ENCODE measurements at places on chromosomes 7 and 10.

DNA sequence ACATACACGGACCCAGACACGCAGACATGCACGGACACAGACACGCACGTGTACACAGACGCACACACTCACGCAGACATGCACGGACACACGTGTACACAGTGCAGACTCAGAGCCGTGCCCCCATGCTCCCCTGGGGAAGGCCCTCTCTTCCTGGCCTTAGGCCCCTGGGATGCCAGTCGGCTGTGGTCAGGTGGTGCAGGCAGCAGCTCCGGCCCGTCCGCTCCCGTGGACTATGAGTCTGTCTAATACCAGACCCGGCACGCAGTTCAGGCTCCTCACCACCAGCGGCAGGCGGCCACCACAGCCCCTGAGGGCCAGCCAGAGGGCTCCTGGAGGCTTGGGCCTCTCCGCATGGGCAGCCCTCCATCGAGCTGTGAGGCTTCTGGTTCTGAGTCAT lies 52.0 kb upstream of the NKX6-2 start:
- DNase-seq = no peak

- DNase-seq = no peak
Observed at GRCh38 chr7:106615808-106616707, 44.9 kb downstream of the CCDC71L start.

- DNase-seq = no peak
Observed at GRCh38 chr10:33661580-33662336, 327.3 kb upstream of the NRP1 start.

- no peak for DNase-seq
Observed at GRCh38 chr7:45649560-45650346, 75.6 kb downstream of the ADCY1 start.

DNA sequence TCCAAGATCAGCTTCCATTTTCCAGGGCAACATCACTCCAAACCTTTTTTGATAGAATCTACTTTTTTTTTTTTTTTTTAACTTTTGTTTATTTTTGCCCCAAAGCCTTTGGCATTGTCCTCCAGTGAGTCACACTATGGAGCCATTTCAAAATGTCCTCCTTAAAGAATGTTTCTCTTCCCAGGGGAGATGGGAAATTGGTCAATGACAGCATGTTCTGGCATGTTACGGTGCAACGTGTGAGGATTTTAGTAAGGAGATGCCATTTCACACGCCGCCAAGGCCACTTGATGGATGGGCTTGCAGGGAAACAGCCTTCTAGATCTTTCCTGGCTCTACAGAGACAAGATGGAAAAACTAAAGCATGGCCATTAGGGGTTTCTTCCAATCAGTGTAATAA lies 30.7 kb upstream of the TRIL start:
- DNase-seq = no peak

DNA sequence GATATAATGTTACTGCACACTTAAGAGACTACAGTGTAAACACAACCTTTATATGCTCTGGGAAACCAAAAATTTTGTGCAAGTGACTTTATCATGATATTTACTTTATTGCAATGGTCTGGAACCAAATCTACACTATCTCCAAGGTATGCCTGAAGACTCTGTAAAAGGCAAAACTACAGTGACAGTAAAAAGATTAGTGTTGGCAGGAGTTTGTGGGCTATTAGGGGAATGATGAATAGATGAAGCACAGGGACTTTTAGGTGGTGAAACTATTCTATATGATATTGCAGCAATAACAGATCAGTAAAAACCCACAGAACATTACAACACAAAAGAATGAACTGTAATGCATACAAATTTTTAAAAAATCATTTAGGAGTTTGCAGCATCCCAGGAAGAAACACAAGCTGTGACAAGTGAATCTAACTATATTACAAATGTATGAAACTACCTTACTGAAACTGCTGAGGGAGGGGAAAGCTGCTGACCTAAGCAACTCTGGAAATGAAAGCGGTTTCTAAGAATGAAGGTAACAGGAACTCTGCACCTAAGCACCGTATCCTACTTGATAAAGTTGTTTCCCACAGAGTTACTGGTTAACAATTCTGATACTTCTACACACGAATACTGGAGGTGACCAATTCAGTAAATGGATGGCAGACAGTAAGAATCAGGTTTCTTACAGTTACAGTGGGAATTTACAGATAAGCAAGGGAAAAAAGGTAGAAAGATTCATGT lies 82.6 kb downstream of the ATE1 start:
- DNase-seq = no peak

DNA sequence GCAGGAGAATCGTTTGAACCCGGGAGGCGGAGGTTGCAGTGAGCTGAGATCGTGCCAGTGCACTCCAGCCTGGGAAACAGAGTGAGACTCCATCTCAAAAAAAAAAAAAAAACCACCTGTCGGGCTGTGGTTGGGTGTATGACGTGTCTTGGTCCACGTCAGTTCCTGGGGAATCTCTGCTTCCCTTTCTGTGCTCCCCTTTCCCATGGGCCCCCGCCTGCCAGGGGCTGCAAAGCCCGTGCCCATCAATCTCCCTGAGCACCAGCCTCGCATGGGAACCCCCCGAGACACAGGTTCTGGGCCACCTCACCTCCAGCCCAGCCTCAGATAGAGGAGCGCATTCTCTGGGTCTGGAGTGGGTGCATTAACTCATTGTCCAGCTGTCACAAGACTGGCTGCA lies 2.3 kb upstream of the SH2B2 start:
- DNase-seq = no peak

GRCh38 chr7:23373151-23374004 lies 74.2 kb downstream of the MALSU1 start:
- peak; percentile 42 for DNase-seq

GRCh38 chr10:124232686-124233545 lies 139.5 kb upstream of the CHST15 start:
- no peak for DNase-seq

GRCh38 chr7:140435252-140435895 lies 31.5 kb downstream of the RAB19 start:
- no peak for DNase-seq

DNA sequence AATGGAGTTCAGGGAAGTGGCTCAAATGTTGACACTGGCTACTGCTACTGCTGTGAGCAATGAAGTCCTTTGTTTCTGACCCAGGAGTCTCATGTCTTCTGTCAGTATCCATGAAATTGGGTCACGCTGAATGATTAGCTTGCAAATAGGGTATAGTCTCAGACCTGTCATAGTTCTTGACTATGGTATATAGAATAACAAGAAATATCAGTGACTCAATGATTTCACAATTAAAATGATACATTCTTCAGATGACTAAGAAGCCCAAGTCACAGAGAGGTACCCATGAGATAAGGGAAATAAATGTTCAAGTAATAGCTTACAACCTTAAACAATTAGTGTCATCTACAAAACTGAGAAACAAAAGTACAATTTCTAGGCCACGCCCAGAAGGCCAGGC lies 89.3 kb downstream of the LYZL2 start:
- DNase-seq = no peak

- DNase-seq = no peak
Observed at GRCh38 chr7:153010416-153010815, 250.9 kb downstream of the ACTR3B start.

GRCh38 chr7:157569967-157570366 lies 233.2 kb downstream of the DNAJB6 start:
- DNase-seq = no peak

DNA sequence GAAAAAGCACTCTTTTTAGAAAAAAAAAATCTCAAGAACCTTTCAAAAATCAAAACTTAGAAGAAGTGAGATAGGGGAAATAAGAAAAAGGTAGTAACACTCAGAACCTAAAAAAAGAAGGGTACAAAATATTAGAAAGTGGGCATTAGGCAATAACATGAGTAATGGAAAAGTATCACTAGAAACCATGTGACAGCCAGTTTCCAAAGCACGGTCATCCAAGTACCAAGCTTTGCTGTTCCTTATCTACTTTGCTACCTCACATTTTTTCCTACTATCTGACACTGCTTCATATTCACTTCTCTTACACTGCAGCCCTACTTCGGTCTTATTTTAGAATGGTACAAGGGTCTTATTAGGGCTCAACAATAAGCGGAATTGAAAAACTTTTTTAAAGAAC lies 30.3 kb downstream of the IMMP2L start:
- no peak for DNase-seq

DNA sequence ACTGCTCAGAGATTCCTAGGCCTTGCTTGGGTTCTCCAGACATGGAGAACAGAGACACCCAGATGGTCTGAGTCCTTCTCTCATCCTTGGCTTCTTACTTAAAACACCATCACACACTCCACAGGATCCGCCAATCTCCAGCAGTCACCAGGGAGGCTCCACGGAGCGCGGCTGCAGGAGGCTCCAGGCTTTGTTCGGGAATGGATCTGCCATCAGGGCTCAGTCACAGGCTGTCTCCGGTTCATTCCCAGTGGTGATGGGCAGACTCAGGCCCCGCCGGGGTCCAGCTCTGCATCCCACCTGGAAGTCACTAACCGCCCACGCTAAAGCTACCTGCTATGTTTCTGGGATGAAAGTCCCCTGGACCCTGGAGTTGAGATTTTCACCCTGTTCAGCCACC lies 312.9 kb downstream of the TCERG1L start:
- DNase-seq = no peak

DNA sequence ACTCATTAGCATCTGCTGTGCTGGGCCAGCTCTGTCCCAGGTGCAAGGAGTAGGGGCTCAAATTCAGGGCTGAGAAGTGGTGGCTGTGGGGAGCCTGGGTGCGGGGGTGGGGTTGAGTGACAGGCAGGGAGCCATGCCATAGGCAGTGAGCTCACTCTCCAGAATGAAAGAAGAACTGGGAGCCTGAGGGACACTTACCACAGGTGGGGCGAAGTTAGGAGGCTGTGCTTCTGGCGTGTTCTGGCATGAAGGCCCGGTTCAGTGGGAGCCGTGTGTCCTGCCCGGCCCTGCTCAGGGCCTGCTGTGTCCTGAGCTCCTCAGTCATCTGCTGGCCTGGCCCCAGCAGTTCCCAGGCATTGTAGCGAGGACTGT lies 62.5 kb downstream of the MKI67 start:
- DNase-seq = peak; percentile 34

- DNase-seq = no peak
Observed at GRCh38 chr10:111123883-111124282, 47.1 kb downstream of the ADRA2A start.

- peak; percentile 35 for DNase-seq
Observed at GRCh38 chr7:2066251-2066919, 166.4 kb downstream of the MAD1L1 start.

GRCh38 chr7:26188206-26188956 lies 12.2 kb downstream of the HNRNPA2B1 start:
- no peak for DNase-seq

- DNase-seq = no peak
Observed at GRCh38 chr10:113042868-113043267, 92.8 kb downstream of the TCF7L2 start.

DNA sequence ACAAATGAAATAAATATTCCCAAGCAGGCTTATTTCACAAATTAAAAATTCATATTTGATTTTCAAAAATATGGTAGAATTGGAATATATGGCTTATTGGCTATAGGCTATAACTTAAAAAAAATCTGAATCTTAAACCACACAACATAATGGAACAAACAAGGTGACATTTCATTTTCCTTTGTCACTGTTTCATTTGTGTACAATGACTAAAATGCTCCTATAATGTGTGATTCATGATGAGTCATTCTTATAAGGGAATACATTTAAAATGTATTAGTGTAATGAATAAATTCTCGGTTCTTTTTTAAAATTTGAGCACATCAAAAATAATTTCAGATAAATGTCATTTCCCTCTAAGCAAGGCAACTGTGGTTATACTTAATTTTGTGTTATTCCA lies 148.0 kb upstream of the ANK3 start:
- no peak for DNase-seq

GRCh38 chr7:42100156-42100508 lies 136.9 kb downstream of the GLI3 start:
- DNase-seq = no peak

- no peak for DNase-seq
Observed at GRCh38 chr7:129536323-129536722, 34.0 kb downstream of the SMKR1 start.

- DNase-seq = peak; percentile 8
Observed at GRCh38 chr7:127792528-127793342, 140.7 kb downstream of the SND1 start.

DNA sequence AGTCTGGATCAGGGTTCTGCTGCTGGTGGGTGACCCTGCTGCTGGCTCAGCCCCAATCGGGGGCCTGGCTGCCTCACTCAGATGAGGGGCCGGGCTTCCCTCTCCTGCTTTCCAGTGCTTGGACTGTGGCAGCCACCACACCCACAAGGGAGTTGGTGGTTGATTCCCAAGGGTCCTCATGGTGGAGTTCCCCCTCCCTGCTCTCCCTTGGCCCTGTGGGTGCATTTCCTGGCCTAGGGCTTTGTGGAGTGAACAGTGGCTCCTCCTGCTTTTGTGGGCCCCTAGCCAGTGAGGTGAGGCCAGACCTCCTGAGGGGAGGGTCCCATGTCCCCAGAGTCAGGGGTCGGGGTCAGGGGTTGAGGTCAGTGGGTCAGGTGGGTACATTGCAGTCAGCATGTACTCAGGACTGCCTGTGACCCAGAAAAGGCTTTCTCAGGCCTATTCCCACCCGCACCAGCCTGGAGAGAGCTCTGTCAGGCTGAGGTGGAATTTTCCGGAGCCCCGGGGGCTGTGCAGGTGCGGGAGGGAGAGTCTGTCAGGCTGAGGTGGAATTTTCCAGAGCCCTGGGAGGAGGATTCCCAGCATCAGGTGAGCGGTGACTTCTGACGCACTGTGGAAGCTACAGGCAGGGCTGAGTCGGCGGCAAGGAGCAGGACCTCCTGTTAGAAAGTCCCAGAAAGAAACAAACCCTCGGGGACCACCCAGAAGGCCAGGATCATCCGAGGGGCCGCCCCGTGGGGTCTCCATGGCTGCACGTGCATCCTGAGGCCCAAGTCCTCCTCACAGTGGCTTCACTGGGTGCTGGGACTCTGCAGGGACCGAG lies 94.4 kb upstream of the INSIG1 start:
- no peak for DNase-seq

DNA sequence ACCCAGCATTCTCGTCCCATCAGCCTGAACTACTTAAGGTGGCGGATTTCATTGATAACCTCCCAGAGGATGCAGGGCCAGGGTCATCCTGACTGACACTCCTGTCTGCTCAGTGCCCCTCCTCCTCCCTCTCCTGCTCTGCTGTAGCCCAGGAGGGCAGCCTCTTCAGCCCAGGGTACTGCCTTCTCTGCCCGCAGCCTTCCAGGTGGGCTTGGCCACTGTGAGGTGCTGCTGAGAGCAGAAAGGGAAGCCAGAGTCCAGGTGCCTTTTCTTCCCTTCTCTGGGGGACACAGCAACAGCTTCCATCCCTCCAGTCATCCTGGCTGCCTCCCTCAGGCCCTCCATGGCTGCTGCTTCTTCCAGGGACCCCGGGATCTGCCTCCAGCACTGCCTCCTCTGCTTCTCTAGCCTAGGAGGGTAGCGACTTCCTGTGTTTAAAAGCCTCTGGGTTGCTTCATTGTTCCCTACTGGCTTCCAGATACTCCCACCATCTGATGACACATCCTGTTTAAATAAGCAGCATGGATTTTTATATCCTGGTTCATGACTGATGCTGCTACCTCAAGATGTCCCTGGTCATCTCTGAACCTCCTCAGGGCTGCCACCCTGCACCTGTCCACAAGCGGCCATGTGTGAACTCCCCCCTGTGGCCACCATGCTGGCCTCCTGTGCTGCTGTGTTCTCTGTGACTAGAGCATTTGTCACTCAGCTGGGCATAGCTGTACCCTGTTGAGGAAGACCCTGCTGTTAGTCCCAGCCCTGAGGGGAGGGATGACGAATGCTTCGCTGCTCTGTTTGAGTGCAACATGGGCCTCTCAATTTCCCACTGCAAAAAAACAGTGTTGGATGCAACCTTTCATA lies 55.8 kb downstream of the AKR1C4 start:
- no peak for DNase-seq
